ENCODE measurements at places on chromosomes 12 and 14.

DNA sequence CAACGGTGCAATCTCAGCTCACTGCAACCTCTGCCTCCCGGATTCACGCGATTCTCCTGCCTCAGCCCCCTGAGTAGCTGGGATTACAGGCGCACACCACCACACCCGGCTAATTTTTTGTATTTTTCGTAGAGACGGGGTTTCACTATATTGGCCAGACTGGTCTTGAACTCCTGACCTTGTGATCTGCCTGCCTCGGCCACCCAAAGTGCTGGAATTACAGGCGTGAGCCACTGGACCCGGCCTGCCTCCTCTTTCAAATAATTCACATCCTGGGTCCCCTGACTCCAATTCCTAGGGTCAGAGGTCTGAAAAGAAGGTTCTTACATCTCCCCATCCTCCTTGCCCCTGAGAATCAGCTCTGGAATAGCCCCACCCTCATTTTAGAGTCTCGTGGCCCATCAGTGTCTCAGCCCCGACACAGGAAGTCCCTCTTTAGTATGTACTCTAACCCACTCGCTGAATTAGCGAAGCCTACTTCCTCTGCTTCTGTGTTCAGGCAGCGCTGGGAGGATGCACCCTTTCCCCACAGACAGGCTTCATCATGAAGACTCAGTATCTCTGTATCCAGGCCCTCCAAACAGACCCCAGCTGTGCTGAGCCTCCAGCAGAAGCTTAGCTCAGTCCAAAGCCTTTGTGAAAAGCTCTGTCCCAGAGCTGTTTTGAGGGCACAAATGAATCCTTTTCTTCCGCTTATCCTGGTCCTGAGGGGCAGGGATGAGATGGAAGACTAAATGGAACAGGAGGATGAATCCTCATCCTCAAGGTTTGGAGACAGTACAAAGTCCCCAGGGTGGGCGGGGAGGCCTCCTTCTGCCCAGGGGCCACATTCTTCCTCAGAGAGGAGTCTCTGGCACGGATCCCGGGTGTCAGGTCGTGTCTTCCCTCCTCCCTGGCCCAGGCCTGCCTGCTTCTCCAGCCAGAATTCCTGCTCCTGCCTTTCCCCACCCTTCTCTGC is 3.5 kb downstream of the LPAR5 start:
- DNase-seq, result no peak

GRCh38 chr14:68367536-68367935 is 425.3 kb downstream of the ZFP36L1 start:
- no peak for DNase-seq

- DNase-seq, result no peak
Observed at GRCh38 chr12:80791863-80792262, 75.2 kb downstream of the MYF5 start.

DNA sequence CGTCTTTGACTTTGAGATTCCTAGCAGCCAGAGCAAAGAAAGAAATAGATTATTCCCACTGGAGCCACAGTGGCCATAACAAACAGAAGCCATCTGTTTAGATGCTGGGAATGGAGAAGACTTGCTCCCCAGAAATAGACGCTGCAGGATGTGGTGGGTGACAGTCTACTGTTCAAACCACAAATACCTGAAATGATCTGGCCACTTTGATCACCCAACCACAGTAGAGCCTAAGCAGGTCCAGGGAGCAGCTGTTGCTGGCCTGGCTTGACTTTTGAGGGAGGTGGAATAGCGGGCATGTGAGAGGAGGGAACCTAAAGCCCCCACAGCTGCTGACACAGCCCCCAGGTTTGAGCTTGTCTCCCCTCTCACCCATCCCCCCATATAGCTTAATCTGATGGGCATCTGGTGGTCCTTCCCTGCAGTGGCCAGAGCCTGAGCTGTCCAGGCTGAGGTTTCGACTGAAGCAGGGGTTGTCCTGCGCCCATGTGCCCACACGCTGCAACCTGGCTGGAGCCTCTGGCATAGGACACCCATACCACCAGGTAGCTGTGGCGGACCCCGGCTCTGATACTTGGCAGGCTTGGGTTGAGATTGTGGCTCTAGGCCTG is 38.7 kb downstream of the SH2B3 start:
- no peak for DNase-seq

- no peak for DNase-seq
Observed at GRCh38 chr12:23556661-23557060, 392.8 kb downstream of the SOX5 start.
